ENCODE measurements at places on chromosomes 1 and 21.

DNA sequence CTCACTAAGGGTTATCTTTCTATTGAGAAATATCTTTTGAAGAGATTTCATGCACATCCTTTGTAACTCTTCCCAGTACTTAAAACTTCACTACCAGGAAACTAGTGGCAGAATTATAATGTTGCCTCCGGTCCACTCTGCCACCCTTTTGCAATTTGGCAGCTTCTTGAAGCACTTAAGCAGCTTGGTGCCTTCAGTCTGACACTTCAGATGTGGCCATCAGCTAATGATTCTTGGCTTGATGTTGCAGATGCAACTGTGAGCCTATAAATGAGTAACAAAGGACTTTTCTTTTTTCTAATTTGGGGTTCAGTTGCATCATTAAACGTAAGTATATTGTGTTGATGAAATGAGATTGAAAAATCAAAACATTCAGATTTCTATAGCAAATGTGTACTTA, 187.5 kb upstream of the C21orf91 start:
- DNase-seq: no peak

DNA sequence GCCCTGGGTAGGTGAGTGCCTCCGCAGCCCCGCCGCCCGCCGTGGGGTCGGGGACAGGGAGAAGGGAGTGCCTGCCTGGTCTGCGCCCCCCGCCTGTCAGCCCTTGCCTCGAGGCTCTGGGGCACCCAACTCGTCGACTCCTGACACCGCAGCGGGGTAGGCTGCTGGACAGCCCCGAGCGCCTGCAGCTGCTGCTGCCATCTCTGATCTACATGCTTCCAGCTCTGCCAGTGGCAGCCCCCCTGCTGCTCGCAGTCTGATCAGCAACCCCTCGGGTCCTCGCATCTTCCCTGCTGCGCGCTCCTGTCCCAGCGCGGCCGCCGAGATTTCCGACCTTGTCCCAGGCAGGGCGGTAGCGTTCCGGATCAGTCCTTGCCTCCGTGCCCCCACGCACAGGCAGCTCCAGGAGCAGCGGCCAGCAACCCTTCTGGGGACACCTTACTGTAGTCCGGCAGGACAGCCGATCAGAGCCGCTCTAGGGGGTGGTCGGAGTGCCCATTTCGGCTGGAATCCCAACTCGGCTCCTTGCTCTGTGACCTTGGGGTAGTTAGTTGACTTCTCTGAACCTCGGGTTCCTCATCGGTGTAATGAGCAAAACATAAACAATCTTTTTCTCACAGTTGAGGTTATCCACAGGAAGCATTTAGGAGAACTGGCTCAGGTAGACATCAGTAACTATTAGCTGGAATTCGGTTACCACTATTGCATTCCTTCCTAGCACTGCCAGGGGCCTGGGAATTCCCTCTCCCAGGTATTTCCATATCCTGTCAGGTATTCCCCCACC, 540 bp downstream of the BCAN start:
- no peak for DNase-seq

DNA sequence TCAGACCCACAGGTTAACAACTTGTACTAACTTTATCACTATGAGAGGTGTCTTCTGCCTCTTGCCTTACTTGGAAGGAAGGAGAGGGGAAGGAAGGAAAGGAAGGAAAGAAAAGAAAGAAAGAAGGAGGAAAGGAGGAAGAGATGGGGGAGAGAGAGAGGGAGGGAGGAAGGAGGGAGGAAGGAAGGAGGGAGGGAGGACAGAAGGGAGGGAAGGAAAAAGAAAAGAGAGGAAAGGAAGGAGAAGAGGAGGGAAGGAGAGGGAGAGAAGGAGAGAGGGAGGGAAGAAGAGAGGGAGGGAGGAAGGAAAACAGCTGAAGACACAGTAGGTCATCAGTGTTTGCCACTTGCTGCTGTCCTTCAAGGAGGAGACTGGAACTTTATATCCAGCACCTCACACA, 5.3 kb upstream of the SIPA1L2 start:
- DNase-seq: no peak

DNA sequence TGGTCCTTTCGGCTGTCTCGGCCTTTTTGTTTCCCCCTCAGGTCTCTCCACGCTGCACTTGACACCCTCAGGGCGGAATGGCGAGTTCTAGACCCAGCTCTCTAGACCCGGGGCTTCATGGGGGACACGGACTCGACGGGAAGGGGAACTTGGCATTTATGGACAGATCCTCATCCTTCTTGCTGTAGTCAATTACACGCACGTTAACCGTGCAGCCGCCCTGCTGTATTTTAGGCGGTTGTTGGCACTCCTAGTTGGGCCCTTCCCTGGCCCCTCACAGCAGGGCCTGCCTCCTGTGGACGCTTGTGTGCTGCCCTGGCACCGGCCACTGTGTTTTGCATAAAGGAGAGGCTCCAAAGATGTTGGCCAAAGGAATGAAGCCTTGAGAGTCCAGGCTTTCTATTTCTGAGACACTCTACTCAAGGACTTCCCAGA, 558 bp upstream of the BTG3 start:
- no peak for DNase-seq

DNA sequence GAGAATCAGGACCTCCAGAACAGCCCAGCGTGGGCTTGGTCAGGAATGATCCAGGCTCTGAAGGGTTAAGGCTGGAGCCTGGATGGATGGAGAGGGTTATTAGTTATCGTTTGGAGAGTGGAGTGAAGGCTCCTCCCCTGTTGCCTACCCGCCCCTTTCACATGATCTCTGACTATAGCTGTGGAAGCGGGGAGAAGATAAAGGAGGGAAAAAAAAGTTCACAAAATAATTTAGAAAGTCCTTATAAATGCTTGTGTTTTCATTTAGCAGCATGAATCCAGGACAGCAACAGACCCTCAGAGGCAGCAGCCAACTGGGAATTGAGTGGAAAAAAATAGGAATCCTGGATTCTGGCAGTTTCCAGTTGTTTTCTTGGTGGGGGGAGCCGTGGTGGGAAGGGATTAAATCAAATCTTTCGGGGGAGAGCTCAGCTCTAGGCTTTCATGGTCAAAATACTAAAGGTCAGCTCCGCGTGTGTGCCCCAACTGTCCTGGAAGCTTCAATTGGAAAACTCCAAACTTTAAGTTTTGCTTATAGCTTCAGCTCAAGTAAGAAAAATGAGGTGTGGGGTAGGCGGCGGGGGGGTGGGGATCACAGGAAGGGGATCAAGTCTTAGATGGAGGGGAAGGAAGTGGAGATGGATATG, 595 bp upstream of the DDR2 start:
- DNase-seq: no peak

- DNase-seq: peak; percentile 39
Observed at GRCh38 chr1:182962554-182963115, 9.7 kb upstream of the SHCBP1L start.

DNA sequence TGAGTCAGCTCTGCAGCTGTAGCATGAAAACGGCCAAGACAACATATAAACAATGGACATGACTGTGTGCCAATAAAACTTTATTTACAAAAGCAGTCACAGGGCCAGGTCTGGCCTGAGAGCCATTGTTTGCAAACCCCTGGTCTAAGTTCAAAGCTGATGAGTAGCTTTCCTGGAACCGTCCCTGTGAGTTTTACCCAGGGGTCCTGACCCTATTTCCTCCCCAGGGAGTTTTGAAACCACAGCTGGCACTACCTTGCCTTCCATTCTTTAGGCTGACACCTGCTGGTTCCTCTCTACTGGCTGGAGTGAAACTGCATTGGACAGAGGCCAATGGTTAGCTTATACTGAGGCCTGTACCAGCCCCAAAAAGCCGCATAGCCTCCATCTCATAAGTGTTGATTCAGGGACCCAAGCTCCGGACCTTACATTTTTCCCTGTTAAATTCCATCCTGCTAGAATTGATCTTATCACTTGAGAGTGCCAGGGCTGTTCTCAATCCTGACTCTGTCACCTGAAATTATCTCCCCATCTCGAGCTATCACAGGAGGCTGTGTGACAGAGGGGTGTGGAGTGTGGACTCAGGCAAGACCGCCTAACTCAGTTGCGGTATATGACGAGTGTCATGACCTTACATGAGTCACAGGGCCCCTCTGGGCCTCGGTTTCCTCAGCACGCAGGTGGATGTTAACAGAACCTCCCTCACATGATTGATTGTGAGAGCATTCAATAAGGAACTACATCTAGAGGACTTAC, 343.6 kb downstream of the NPHP4 start:
- no peak for DNase-seq

DNA sequence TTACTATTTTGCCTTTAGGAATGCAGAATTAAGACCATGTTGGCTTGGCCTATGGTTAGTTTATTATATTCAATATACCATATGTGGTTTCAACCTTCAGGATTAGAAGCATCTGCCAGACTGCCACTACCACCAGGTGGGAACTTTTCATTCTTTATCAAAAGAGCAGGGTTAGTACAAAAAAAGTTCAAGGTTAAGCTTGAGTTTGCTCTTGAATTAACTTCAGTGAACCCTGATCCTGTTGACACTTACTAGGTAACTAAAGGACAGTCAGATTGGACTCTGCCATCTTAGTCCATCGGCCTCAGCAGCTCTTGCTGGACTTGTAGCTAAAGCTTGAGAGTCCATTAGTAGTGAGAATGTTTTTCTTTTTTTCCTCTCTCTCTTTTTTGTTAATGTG, 22.1 kb downstream of the CLIC4 start:
- DNase-seq: no peak

- no peak for DNase-seq
Observed at GRCh38 chr1:181036107-181036836, 2.5 kb downstream of the MR1 start.

DNA sequence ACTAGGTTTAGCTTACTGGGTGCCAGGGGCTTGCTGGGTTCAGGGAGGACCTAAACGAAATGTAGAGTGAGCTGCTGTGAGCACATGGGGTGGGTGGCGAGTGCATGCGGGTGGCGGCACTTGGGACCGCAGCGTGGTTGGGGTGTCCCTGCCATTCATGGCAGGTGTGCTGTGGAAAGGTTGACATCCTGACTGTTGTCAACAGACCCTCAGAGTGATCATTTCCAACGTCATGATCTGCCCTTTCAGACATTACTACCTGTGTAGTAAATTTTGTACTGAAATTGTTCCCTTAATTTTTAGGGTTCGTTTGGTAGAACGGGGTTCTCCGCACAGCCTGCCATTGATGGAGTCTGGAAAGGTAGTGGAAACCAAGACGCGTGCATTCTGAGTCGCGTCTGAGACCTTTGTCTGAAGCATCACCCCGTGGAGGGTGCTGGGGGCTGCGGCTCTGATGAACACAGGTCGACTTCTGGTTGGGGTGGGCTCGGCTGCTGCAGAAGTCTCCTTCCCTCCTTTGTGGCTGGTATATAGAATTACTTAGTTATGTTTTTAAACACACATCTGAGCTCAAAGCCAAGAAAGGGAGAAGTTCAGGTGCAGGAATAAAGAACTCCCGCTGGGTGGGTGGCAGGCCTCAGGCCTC, 43.3 kb downstream of the S100B start:
- no peak for DNase-seq

DNA sequence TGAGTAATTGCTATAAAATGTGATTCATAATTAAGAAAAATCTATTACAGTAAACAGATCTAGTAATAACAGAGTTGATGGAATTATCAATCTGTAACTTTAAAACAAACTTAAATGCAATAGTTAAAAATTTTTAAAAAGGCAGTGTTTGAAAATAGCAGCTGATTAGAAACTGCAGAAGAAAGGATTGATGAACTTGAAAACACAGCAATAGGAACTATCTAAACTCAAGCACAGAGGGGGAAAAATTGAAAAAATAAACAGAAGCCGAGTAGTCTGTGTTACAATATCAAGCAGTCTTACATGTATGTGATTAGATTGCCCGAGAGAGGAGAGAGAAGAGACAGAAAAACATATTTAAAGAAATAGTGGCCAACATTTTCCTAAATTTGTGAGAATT, 569.0 kb upstream of the B3GALT2 start:
- no peak for DNase-seq

- no peak for DNase-seq
Observed at GRCh38 chr1:64683419-64683818, 61.5 kb upstream of the RAVER2 start.

GRCh38 chr1:231478811-231479210, 49.7 kb upstream of the TSNAX start:
- no peak for DNase-seq

DNA sequence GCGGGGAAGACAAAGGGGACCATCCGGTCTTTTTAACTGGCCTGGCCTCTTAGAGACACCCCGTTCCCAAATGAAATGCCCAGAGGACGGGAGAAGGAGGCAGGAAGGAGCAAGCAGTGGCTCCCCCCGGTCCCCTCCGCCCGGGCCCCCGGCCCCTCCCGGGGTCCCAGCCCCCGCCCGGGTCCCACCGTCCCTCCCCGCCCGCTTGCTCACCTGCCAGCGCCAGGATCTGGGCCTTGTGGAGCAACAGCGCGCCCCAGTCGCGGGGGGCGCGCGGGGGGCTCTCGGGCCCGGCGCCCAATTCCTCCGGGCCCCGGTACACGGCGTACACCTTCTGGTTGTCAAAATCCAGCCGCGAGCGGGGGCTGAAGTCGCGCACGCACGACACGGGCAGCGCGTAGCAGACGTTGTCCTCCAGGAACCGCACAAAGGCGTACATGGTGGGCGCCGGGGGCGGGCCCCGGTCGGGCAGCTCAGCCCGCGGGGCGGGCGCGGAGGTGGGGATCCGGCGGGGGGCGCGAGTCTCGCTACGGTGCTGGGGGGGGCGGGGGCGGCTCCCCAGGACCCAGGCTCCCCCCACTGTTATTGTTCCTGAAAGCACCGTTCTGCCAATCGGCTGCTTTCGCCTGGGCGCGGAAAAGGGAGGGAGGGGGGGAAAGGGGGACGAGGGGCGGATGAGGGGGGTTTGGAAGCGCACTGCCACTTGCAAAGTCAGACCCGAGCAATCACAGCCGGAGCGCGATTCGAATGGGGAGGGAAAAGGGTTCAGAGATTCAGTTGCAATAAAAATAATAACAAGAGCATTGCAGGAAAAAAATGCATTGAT, at the start of gene BEND5:
Gene BEND5 (minus strand): TSS at position 499 of the 826 bp plus-strand sequence. CDS start 60 bp downstream, at position 439.
- DNase-seq: no peak
